ENCODE measurements at places on chromosomes 4 and X.

GRCh38 chrX:72714478-72714916, 391 bp upstream of the PHKA1 start:
- DNase-seq, result no peak

GRCh38 chr4:188341428-188341827, 202.2 kb downstream of the TRIML1 start:
- no peak for DNase-seq

DNA sequence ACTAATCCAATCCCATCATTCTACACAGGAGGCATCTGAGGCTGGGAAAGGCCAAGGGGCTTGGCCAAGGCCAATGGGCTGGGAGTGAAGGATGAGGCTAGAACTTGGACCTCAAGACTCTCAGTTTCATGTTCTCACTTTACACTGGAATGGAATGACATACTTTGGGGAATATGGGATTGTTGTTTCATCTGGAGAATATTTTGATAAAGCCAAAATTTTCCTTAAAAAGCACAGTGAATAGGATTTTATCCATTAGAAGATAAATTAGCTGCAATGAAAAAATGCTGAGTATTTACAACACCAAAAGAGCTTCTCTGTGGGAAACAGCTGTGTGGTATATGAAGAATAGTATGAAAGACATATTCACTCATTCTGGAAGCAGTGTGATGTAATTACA, 29.3 kb downstream of the SMIM20 start:
- DNase-seq, result no peak

DNA sequence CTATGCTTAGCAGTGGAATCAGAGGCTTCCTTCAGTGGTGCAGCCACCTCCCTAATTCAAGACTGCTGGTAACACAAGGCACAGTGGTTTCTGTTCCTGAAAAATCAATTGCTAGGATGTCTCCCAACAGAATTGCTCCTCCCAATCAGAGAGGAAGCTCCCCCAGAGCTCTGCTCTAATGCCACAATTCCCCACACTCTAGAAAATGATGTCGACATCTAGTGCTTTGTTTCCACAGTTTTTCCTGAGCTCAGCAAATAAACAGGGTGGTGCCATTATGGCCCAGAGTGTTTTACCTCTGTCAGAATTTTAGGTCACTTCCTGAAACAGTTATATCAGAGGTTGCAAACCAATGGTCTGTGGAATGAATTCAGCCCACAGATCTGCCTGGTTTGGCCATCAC, 24.7 kb downstream of the TAB3 start:
- DNase-seq, result no peak

DNA sequence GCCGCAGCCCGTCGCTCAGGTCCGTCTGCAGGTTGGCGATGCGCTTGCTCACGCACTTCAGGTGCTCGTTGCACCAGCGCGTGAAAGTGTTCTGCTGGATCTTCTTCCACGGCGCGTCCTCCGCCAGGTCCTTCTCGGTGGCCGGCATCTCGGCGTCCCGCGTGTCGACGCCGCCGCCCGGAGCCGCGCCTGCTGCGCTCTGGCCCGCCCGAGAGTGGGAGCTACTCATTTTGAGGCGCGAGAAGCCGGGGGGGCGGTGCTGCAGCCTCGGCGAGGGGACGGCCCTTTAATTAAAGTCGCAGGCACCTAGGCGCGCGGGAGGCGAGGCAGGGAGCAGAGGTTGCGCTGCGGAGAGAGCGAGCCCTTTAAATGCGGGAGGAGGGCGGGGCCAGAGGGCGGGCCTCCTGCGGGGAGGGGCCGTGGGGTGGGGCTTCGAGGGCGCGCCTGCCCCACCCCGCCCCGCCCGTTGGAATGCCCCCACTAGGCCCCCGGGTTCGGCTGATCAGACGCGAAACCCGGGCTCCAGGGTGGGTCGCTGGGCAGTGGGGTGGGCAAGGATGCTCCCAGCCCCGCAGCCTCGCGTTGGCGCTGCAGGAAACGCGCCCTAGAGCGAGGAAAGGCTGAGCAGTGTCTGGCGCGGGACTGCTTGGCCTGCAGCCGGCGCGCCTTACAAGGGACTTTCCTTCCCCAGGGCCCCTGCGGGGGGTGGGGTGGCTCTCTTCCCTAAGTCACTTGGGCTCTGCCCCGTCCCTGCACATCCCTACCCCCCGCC, 3.2 kb downstream of the FLNA start:
- peak; percentile 67 for DNase-seq

DNA sequence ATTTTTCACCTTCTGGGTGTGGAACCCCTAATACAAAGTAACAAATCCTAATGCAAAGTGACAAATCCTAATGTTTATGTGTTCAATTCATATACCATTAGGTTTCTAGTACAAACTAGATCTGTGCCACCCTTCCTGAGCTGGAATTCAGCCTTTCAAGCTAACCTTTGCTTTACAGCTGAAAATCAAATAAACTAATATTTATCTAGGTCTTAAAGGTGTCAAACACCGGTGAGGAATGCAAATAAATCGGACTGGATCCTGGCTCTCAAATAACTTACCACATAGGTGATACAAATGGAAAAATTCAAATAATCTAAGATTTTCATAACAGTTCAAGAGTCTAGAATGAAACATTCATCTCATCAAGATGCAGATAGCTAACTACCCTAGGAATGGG, 11.6 kb downstream of the IRF2 start:
- DNase-seq, result no peak

GRCh38 chrX:93649381-93649780, 24.0 kb downstream of the NAP1L3 start:
- no peak for DNase-seq

GRCh38 chr4:77332696-77333270, 175.8 kb downstream of the CCNG2 start:
- no peak for DNase-seq

GRCh38 chr4:158443731-158444130, 78.0 kb upstream of the RXFP1 start:
- DNase-seq, result no peak

DNA sequence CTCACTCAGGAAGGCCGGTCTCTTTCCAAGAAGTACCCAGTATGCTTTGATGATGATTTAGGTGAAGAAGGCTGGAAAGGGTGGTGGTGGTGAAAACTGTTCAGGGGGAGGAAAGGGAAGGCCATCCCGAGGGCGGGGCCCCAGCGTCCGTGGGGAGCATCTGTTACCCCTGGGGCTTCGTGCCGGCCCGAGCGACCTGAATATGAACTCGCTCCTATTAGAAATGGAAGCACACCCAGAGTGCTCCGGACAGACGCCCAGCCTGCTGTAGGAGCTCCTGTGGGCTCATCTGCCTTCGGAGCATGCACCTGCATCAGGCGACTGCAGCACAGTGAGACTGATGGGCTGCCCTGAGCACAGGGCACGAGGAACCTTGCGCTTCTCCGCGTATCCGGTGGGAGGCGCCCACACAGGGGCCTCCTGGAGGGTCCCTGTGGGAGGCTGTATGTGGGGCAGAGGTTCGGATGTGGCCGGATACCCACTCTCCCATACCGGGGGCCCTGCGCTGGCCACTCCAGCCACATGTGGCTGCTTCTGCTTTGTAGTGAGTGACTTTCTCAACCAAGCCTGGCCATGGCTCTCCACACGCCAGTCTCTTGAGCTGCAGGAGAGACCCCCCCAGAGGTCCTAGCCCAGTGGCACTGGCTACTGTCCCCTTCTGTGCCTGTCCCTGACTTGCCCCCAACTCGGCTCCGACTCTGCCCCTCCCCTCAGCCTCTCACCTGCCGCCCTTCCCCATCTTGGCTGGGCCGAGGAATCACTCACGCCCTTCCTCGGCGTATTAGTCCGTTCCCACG, 36.7 kb downstream of the FGFRL1 start:
- no peak for DNase-seq

GRCh38 chr4:10371121-10371520, 86.1 kb downstream of the ZNF518B start:
- no peak for DNase-seq

DNA sequence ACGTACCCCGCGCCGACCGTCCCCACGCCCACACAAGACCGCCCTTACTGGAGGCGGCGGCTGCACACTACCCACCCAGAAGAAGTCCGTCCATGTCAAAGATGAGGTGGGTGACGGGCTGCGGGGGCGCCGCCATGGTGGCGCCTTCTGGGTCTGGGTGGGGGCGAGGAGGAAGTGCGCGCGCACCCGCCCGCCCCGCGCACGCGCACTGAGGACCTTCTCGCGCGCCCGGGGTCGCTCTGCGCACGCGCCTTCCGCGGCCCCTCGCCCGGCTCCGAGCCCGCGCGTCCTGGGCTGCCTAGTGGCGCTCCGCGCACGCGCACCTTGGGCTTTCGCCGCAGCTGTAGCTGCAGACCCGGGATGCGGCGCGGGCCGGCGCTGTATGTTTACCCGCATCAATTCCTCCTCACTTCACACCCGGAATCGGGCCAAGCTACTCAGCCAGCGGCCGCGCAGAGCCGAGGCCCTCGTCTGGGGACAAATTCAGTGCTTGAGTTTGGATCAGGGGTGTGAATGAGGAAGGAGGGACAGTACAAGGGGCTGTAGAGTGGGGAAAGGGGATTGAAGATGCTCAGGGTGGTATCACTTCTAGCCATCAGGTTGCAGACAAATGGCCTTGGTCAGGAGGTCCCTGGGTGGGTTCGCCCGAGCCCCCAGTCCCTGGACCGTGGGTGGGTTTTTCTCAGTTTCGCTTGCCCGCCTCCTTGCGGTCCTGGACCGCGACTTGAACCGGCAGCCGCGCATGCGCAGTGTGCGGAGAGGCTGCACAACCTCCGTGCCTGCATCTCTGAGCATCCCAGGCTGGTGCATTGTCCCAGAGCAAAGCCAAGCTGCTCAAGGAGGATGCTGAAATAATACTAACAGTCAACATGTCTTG, at the start of gene PUDP:
PUDP (minus strand) TSS at position 176 of the 877 bp plus-strand sequence; CDS start at position 136, 40 bp downstream.
- no peak for DNase-seq

- DNase-seq, result no peak
These were observed 247.9 kb downstream of the PPP1R2C start for GRCh38 chrX:42530027-42530426.

DNA sequence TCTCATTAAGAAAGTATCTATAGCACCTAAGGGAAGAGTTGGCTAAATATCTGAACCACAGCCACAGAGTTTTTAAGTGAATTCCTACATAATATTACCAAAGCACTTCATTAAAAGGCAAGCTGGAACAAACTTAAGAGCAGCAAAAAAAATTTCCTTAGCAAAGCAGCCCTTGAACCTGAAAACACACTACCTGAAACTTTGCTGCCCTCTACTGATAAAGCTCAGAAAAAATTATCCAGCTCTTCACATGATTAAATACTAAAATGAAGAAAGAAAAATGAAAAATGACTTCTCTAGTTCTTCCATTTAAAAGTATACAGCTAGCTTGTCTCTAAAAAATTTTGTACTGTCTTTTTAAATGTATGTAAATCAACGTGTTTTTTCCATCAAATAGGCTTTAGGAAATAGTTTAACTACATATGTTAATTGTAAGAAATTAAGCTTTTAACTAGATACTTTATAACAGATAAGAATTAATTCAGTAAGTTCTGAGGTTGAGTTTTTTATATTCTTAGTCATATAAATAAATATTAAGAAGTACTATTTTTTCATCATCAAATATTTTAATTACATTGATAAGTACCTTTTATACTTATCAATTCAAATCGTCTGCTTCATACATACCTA, 156.1 kb downstream of the STPG2 start:
- DNase-seq, result no peak

GRCh38 chr4:42906341-42906740, 13.8 kb downstream of the GRXCR1 start:
- DNase-seq, result no peak

DNA sequence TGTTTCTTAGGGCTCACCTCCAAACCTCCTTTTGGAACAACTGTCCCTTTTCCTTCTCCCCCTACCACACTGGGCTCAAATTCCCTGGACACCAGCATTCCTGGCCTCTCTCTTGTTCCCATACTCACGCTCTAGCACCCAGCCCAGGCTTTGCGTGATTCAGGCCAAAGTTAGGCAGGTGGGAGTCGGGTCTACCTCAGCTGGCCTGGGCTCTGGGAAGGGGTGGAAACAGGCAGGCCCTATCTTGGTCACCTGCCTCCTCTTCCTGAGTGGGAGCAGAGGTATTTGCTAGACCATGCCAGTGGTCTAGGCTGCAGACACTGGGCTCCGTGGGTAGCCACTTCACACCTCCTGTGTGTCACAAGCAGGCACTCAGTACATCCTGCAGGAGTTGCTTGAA, 211.1 kb upstream of the MAMLD1 start:
- no peak for DNase-seq

DNA sequence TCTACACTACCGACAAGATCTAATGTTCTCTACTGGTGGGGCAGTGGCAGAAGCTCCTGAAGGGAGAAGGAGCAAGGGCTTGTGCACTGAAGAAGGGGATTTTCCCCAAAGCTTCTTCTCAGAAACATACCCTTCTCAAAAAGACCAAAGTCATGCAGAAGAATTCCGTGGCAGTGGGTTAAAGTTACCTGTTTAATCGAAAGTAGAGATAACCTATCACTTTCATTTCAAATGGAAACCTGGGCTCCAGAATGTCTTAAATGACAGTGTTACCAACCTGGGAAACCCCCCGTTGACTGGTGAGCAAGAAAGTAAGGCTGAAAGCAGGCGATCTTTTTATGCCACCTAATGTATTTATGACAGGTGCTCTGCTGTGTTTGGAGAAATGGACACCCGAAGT, 92.5 kb upstream of the TEX13D start:
- DNase-seq, result no peak

GRCh38 chrX:148930206-148930729, 429.9 kb downstream of the AFF2 start:
- DNase-seq, result no peak

DNA sequence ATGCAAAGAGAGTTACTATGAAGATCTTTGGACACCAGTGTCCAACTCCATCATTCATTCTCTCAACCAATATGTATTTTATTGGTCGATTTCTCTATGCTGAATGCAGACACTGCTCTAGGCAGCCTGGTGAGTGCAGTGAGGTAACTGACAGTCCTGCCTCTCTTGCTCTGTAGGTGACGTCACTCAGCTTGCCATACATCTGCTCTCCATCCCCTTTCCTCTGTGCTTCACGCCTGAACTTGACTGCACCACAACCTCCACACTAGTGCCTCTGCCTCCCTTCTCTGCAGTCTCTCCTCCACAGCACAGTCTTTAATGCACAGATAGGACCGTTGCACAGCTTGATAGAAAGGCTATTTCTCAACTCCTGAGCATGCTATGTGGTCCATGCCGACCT, 344.9 kb upstream of the NOCT start:
- no peak for DNase-seq

DNA sequence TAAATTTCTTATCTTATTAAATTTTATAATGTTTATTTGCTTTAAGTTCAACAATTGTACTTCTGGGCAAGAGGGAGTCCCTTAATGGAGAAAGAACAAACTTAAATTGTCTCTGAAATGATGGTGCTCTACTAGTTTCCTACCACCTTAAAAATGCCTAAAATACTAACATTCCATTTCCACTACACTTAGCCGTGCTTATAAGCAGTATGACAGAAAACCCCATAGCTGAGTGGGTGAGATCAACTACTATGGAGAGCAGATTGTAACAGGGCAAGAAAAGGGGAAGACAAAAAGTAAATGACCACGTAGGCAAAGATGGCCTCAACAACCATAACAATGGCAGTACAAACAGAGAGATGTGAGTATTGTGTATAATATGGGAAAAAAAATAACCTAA, 35.0 kb downstream of the RFC1 start:
- no peak for DNase-seq

Measured in cerebellar nuclear complex (tissue), 1 donor.